ENCODE measurements at places on chromosomes 4 and X. TPM values are rescaled to one million over a fixed set of nuclear protein-coding genes. Genes with fewer than 3 reads are reported as not detected.
A peak's percentile ranks its signal among the peaks of the same experiment; 100 is the strongest.

- no peak for DNase-seq
These were observed 33.9 kb downstream of the BCLAF3 start for GRCh38 chrX:19956923-19957322.

DNA sequence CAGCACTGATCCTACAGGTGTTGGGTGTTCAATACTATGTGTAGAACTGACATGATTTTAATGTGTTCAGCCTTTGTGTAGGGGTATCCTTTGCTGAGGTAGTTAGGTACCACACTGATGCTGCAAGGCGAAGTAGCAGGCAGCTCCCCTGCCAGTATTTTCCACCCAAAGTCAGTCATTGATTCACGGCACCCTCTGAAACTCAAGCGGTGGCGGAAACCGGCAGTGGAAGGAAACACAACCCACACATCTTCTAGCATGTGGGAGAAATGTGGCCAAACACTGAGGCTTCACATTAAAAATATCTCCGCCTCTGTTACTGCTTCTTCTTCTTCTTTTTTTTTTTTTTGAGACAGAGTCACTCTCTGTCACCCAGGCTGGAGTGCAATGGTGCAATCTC lies 126.3 kb downstream of the AASDH start:
- no peak for DNase-seq

DNA sequence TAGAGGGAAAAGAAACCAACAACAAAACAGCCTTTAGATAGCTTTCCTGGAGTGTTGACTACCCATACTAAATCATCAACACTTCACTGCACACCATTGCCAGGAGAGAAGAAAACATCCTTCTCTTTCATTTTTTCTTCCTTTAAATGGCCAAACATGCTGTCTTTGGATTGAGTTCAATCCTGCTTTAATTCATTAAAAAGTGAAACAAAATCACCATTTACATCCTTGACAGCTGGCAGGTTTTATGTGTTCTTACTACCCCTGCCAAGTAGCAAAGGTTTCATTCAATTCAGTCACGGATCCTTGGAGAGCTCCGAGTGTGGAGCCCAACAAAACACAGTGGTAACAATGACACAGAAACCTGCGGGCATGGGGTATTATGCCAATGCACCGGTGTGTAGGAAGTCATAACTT lies 568.3 kb downstream of the ANKRD50 start:
- DNase-seq = peak; percentile 79

The LDB2 gene
- polyA plus RNA-seq = 72.0 TPM

- DNase-seq = no peak
These were observed 41.8 kb downstream of the RBBP7 start for GRCh38 chrX:16828124-16828908.

DNA sequence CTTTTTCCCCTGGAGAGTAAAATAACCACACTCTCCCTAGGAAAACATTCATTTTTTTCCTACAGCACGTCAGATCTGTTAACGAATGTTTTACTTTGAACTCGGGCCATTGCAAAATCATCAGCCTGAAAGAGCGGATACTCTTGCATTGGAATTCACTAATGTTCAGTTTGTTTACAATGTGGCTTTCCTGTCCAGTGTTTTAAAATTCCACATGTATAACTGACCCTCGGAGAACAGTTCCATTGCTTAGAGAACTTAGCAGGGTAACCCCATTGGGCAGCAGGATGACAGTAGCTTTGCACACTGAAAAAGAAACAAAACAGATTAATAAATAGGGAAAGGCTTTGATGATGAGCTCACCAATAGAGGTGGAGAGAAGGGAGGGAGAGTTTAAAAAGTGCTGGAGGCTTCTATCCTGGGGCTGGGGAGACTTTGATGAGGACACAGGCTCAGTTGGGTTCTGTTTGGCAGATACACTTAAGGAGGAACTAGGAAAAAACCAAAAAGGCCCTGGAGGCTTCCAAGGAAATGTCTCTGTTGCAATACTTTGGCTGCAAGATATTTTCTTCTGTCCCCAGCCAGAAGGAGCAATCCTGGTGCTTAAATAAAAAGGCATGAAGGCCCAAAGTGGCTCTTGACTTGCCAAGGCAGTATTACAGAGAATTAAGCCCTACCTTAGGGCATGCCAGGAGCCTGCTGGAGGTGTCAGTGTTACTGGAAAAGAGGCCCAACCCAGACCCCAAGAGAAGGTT lies 143.1 kb downstream of the ARSF start:
- DNase-seq = no peak

- DNase-seq = no peak
These were observed 143.0 kb upstream of the MAOA start for GRCh38 chrX:43513085-43513484.

DNA sequence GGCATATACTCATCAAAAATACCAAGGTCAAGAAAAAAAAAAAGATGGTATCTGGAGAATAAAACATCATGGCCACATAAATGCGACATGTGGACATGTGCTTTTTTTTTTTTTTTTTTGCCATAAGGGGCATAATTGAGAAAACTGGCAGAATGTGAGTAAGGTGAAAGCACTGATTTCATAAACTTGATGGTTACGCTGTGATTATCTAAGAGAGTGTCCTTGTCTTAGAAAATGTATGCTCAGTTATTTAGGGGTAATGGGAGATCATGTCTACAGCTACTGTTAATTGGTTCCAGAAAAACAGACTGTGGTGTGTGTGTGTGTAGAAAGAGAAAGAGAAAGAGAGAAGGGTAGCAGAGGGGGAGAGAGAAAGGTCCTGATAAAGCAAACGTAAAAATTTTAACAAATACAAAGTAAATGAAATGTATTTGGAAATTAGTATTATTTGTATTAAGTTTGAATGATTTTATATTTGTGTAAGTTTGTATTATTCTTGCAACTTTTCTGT lies 8.1 kb downstream of the DNAJB14 start:
- no peak for DNase-seq

GRCh38 chr4:3372933-3373465 lies 68.8 kb upstream of the HGFAC start:
- no peak for DNase-seq

The TCEAL2 gene
- 10.7 TPM for polyA plus RNA-seq

DNA sequence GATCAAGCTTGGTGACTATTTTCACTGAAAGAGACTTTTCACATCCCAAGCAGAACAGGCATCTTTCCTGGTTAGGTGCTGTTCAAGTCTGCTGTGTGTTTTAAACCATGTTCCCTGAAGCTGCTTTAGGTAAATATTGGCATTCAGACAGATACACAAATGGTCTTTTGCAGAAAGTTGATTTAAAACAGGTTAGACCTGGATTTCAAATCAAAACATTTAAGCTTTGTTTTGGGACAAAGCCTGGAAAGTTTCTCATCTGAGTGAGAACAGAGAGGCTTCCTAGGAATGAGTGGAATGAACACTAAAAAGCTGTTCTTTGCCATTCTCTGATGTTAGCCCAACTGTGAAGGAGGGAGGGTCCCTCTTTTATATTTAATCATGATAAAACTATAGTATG lies 10.1 kb downstream of the ANXA3 start:
- no peak for DNase-seq

The GAGE12E gene
- polyA plus RNA-seq = not detected

- no peak for DNase-seq
These were observed 634.2 kb upstream of the NR3C2 start for GRCh38 chr4:149076401-149076800.

GRCh38 chr4:128512767-128513322 lies 225.2 kb upstream of the PGRMC2 start:
- DNase-seq = no peak

The REELD1 gene
- polyA plus RNA-seq = 0.90 TPM

Measured in renal pelvis (tissue), 12 donors.